ENCODE measurements at places on chromosomes 5 and 9.

- no peak for DNase-seq
These were observed 75.8 kb upstream of the SARDH start for GRCh38 chr9:133813749-133814585.

DNA sequence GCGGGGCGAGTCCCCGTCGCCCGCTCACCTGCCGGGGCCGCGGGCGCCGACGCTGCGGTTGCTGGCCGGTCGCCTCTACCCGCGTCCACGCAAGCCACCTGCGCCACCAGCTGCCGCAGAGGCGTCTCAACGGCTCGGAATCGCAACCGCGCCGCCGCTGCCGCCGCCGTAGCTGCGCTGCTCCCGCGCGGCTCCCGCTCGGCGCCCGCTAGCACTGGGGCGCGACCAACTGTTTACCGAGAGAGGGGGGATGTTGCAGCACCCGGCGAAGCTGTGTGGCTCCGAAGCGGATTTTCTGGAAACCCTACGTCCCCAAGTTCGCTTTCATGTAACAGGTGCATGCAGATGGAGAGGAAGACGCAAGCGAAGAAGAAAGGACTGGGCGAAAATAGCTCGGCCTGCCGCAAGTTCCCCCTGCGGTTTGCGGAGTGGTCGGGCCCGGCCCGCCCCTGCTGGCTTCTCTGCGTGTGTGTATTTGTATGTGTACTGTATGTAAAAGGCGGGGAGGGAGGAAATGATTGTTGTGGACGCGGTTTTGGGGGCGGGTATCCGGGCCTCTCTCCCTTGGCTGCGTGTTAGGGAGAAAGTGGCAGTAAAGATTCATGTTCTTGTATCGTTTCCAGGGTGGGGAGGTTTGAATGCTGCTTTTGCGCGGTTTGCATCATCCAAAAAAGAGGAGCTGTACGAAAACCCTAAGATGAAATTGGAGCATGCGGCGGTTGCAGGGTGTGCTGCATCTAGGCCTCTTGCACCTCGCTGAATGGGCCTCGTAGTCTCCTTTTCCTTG lies at the start of gene PSIP1:
PSIP1 (minus strand) TSS at position 182 of the 787 bp plus-strand sequence. CDS start 782 bp downstream, outside the sequence.
- DNase-seq, result peak; percentile 79

GRCh38 chr5:97243353-97243752 lies 60.3 kb upstream of the RIOK2 start:
- no peak for DNase-seq

DNA sequence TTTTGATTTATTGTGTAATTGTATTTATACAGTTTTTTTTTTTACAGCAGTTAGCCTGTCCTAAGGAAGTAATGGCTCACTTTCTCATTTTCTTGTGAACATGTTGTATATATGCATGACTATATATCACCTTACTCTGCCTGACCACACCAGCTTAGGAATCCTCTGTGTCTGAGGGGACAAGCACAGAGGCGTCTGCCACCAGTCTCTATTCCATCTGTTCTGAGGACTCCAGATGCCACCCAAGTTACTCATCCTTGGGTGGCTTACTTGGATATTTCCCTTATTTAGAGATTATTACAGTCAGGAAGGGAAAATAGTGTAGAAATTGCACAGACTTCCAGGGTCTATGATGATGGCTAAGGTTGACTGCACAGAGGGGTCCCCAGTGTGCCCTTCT lies 256.3 kb upstream of the C9orf72 start:
- no peak for DNase-seq

DNA sequence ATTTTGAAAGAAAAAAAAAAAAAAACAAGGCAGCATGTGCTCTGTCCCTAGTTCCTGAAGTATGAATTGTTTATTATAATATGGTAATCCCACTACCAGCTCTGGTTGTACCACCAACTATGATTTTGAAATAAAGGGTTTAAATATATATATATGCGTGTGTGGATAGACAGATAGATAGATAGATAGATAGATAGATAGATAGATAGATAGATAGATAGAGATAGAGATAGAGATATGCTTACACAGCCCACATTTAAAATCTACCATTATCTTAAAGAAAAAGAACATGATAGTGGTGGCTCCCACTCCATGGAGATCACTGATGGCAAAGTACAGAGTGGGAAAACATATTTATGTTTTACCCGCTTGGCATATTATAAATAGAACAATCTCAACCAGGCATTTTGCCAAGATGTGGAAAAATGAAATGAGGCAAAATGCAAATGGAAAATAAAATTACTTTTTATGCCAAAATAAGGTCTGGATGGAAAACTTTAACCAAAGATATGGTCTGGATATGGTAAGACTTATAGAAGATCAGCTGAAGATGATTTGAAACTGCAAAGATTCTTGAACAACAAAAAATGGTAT lies 170.0 kb downstream of the ARL15 start:
- DNase-seq, result no peak

DNA sequence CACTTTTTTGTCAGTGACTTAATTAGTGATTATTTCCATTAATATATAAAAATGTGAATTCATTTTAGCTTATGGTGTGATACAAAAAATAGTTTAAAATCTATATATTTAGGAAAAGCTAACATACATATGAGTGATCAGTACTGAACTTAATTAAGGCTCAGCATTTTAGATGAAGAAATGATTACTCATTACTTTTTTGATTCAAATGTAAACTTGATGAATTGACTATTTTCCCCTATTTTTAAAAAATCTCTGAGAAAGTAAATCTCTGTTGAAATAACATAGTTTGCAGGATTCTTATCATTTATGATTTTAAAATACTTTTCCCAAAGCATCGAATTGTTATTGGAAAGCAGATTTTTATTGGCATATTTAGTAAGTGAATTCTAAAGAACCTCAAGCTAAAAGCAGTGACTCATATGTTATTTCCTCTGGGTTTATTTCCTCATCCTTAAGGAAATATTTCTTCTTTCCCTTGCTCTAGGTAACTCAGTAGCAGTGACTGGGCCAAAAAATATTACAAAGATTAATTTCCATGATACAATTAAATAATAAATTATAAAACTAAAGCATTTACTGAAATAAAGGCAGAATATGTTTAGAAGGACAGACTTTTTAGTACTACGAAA lies 290.6 kb downstream of the FER start:
- no peak for DNase-seq

DNA sequence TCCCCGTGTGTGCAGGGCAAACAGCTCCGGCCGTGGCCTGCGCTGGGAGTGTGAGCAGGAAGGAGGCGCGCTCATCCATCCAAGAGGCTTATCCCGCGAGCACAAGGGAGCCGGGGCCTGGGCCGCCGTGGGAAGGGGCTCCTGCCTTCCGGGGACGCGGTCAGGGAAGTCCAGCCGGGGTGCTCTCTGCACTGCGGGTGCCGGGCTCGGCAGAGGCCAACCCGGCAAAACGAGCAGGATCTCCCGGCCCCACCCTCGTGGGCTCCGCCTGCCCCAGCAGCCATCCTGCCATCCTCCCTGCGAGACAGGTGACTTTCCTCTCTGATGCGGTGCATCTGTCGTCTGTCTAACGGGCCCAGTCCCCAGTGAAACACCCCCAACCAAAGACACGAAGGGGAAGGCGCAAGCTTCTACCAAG lies 244.2 kb downstream of the AUH start:
- DNase-seq, result no peak

GRCh38 chr5:114789773-114790402 lies 379.8 kb downstream of the TRIM36 start:
- DNase-seq, result peak; percentile 6

- DNase-seq, result peak; percentile 57
These were observed 12.8 kb downstream of the BTNL9 start for GRCh38 chr5:181052672-181053487.

DNA sequence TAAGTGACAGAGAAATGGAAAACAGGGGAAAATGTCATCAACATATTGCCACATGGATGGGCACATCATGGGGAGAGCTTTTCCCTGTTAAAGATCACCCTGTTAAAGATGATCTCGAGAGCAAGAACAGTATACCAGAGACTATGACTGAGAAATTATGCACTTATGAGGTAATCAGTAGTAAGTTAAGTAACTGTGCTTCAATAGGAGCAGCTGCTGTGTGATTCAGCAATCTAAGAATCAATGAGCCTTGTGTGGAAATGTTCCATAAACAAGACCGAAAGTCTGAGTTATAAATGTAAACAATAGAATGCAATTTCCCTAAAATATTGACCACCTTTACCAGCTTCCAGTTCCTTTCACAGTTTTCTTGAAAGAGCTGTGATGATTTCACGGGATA lies 582.3 kb downstream of the CAAP1 start:
- no peak for DNase-seq

GRCh38 chr5:77369566-77369965 lies 122.5 kb downstream of the WDR41 start:
- no peak for DNase-seq

GRCh38 chr5:172168311-172168710 lies 19.7 kb downstream of the STK10 start:
- no peak for DNase-seq

GRCh38 chr9:116325924-116326323 lies 172.3 kb downstream of the PAPPA start:
- DNase-seq, result no peak

GRCh38 chr5:73415171-73415570 lies 33.4 kb downstream of the FOXD1 start:
- DNase-seq, result no peak

- no peak for DNase-seq
These were observed 1016.3 kb upstream of the SEMA6A start for GRCh38 chr5:117590944-117591343.

GRCh38 chr9:114805670-114806525 lies at the start of gene TNFSF15:
Gene TNFSF15 (minus strand): TSS chr9:114806039. CDS start chr9:114806012, 27 bp downstream.
- peak; percentile 63 for DNase-seq

- DNase-seq, result no peak
These were observed 22.8 kb downstream of the MEGF10 start for GRCh38 chr5:127313379-127313778.

DNA sequence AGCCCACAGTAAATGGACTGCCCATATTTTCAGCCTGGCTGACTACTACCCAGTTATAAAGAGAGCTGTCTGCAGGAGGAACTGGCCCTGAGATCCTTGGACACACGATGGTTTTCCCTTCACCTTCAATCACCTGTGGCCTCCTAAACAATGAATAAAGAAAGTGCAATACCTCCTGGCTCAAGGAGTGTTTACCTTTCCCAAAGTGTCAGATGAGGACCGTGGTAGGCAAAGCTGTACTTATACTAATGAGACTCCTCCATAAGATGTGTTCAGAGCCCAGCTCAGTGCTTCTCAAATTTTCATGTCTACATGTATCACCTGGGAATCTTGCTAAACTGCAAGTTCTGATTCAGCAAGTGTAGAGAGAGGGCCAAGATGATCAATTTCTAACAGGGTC lies 284.5 kb upstream of the VLDLR start:
- DNase-seq, result no peak

DNA sequence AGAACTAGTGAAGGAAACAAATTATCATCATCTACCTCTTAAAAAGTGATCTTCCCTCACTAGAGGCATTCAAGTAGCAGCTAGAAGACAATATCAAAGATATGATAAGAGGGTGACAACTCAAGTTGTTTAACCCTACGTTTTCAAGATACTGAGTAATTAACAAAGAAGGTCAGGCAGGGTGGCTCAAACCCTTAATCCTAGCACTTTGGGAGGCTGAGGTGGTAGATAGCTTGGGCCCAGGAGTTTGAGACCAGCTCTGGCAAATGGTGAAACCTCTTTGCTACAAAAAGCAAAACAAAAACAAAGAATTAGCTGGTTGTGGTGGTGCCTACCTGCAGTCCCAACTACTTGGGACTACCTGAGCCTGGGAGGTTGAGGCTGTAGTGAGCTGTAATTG lies 408.2 kb upstream of the TUSC1 start:
- no peak for DNase-seq

DNA sequence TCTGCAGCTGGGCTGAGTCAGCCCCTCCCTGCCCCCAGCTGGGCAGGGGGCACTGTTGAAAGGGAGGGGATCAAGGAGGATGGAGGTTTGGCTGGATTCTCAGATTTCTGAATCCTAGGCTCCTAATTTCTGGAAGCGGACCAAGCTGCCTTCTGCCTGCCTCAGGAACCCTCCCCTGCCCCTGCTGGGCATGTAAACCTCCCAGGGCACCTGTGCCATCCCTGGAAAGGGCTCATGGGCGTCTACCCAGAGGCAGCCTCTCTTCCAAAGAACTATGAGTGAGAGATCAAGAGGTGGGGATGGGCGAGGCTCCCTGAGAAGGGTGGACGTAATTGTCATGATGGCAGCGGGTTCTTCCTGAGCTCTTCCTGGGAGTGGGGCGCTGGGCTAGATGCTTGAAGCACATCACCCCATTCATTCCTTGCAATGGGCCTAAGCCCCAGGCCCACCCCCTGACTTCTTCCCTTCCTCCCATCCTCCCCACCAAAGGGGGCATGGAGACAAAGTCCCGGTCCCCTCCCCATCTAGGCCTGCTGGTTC lies 21.6 kb downstream of the CSF1R start:
- DNase-seq, result no peak

- DNase-seq, result no peak
These were observed 176.0 kb downstream of the SLC12A2 start for GRCh38 chr5:128259607-128260021.

- DNase-seq, result no peak
These were observed 285.1 kb upstream of the CDH6 start for GRCh38 chr5:30908356-30908755.

DNA sequence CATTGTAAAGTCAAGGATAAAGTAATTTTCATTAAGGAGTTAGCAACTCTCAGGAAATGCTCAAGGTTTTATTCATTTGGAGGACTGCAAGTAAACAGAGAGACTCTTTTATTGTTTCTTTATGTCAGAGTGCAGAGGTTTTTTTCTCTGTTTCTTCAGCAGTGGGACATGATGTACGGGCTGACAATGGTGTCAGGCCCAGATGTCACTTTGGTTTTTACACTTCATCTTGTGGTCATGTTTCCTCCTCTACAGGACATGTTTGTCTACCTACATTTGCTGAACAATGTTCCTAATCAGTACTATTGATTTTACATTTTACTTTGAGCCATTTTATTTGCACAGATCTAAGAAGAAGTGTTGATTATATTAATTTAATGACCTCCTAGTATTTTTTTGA lies 72.8 kb upstream of the PARP8 start:
- DNase-seq, result no peak

GRCh38 chr5:163245584-163245983 lies 191.8 kb upstream of the CCNG1 start:
- DNase-seq, result no peak

GRCh38 chr5:73126957-73127356 lies 6.6 kb downstream of the TMEM171 start:
- no peak for DNase-seq

DNA sequence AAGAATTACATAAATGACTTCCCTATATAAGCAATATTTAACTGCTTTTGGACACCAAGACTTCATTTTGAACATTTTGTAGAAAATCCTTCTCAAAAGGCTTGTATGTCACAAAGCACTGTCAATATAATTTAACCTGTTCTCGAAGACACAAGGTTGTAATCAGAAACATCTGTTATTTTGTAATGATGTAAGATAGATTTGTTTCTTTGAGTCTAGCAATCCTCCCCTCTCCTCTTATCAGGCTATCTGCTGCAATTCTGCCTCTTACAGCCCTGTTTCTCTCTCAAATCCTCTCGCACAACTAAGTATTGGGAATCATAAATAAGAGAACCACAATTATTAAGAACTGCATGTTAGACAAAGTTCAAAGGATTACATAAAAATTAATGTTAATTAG lies 18.6 kb upstream of the TARS1 start:
- no peak for DNase-seq

- DNase-seq, result peak; percentile 36
These were observed 188.2 kb downstream of the CRB2 start for GRCh38 chr9:123544007-123544827.

Data from germinal center (tissue), 1 donor.